GM12865 (cell line): ENCODE measurements at places on chromosomes 3 and 15.

GRCh38 chr3:99899603-99900002 lies 81.9 kb downstream of the CMSS1 start:
- no peak for DNase-seq

GRCh38 chr15:25438601-25439368 lies at the start of gene UBE3A:
TSS of gene UBE3A (minus strand) at chr15:25439024. CDS start at chr15:25409107, 29,917 bp downstream.
- DNase-seq = peak; percentile 97

DNA sequence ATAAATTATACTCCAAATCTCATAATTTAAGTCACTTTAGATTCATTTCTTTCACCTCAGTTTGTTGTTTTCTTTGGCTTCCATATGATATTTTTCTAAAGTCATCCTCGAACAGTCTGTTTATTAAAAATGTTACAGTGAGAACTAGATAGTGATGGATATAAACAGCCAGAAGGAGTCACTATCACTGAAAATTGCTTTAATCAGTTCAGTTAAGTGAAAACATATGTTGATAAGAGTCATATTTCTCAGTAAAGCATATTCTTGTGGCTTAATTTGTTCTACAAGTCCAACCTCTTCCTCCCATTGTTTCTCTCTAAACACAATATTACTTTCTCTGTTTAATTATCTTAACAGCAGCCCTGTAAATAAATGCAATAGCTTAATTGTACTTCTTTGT lies 427.5 kb upstream of the ALCAM start:
- no peak for DNase-seq

GRCh38 chr3:156389449-156389950 lies 165.4 kb downstream of the SSR3 start:
- no peak for DNase-seq

DNA sequence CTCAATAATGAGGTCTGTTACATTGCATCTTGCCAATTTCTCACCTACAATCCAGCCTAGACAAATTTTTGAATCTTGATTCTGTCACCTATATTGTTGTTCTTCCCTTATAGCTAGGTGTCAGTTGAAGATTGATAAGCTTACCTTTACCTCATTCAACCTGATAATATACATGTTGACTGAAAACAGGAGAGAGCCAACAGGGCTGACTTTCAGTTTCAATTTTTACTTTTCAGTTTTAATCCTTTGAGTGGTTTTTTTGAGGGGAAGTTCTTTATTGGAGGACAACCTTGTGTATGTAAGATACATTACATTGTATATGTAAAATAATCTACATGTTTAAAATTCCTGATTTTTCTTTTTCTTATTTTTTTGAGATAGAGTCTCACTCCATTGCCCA lies 5.8 kb downstream of the ATP13A5 start:
- DNase-seq = peak; percentile 12

DNA sequence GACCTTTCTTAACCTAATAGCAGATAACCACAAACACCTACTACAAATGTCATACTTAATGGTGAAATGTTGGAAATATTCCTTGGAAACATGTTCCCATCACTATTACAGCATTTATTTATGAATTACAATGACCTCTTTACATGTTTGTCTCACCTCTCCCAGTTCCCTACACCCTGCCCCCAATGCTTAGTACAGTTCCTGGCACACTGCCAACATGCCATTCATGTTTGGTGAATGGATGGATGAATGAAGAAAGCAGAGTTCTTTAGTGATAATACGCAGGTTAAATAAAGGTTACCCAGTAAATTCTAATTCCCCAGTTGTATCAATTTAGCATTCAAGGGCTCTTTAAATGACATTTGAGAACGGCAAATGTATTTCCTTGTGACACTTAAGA lies 259.9 kb upstream of the ATP11B start:
- DNase-seq = no peak

- no peak for DNase-seq
Measured at GRCh38 chr15:70246623-70247220, 149.0 kb upstream of the TLE3 start.

DNA sequence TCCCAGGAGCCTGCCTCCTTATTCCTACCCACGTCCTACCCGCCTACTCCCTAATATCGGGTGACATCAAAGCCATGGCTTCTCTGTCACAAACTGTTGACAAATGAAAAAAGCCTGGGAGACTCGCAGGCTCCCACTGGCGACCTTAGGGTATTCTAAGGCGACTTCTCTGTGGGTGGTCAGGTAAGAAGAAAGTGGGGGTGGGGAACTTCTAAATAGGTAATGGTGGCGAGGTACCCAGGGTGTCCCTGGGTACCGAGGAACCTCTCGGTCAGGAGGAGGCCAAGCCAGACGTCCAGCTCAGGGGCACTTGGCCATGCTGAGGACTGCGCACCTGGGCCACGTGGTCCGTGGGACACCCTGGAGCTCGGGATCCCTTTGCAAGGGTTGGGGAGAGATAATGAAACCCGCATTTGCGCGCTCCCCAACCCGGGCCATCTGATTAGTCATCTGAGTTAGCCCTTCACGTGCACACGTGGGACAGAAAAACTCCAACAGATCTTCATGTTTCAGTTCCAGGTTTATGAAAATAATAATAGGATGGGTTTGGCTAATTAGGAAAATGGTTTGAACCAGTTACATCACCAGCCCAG lies 78.2 kb downstream of the NR2F2 start:
- DNase-seq = no peak
